GM13976 (cell line): ENCODE measurements at places on chromosomes 13 and 19.

DNA sequence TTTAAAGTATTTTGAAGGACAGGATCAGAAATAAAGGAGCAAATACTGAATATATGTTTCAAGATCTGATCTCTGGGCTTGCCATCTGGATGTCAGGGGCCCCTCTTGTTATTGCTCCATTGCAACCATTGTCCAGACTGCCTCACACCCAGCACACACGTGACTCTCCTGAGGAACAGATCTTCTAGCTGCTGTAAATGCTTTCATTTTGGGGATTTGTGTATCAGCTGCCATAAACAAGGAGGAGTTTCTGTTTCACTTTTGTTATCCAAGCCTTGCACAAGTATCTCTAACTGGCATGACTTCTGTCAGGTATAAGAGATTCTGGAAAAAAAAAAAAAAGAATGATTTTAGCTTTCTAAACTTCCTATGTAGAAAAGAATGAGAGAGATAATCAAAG lies 1624.1 kb upstream of the PRR20A start:
- DNase-seq: no peak

- no peak for DNase-seq
These were observed 80.9 kb upstream of the DOCK9 start for GRCh38 chr13:99058527-99059495.

GRCh38 chr13:46113596-46113995 lies 8.8 kb upstream of the CPB2 start:
- no peak for DNase-seq

GRCh38 chr19:11423164-11423790 lies 4.2 kb upstream of the RGL3 start:
- peak; percentile 25 for DNase-seq

DNA sequence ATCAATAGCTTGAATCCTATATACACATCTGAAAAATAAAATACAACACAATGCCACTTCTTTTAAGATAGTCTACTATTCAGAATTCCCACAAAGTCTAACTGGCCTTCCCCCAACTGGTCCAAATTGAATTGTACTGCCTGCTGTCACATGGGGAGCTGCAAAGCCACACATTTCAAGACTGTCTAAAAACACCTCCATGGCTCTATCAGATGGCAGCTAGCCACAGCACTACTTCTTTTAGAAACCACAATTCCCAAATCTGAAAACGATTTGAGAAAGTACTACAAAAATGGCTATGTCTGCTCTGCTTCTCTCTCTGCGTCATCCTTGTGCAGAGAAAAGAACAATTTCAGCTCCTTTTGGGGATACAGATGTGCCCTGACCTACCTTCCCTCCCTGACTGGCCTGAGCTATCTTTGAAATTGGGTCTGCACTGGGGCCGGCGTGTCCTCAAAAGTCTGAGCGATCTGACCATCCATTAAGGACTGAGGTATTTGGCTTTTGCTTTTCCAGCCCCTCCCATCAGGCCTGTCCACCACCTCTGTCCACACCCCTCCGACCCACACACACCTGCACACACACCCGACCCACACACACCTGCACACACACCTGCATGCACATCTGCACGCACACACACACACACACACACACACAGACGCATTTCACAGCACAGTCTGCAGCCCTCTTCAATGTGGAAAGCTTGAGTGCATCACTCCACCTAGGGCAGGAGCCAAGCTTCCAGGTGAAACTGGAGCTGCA lies 68.6 kb upstream of the IPO5 start:
- no peak for DNase-seq

GRCh38 chr19:15641901-15642491 lies 1.3 kb downstream of the CYP4F3 start:
- no peak for DNase-seq

GRCh38 chr19:49999371-50000010 lies 25.7 kb downstream of the VRK3 start:
- DNase-seq: no peak

DNA sequence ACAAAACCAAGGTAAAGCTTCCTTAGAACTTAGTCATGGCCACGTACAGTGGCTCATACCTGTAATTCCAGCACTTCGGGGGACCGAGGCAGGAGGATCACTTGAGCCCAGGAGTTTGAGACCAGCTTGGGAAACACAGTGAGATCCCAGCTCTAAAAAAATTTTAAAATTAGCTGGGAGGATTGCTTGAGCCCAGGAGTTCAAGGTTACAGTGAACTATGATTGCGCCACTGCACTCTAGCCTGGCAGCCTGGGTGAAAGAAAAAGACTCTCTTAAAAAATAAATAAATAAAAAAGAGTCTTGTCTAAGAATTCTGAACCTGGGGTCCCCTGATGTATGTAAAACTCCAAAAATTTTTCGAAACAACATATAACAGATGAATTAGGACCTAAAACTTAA lies 34.9 kb downstream of the N4BP2L2 start:
- DNase-seq: no peak

DNA sequence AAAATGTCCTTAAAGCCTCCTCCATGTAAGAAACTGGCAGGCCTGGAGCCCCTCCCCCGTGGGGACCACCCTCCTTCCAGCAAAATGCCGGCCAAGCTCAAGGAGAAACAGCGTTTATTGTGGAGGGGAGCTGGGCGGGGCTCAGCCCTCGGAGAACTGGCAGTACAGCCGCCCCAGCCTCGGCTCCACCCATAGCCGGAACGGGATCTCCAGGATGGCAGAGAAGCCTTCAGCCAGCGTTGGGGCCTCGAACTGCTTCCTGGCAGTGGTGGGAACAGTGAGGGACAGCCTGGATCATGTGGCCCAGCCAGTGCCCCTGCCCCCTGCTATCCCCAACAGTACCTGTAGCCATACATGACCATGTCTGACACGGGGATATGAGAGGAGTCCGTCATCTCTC lies 6.3 kb downstream of the PNKP start:
- DNase-seq: no peak

DNA sequence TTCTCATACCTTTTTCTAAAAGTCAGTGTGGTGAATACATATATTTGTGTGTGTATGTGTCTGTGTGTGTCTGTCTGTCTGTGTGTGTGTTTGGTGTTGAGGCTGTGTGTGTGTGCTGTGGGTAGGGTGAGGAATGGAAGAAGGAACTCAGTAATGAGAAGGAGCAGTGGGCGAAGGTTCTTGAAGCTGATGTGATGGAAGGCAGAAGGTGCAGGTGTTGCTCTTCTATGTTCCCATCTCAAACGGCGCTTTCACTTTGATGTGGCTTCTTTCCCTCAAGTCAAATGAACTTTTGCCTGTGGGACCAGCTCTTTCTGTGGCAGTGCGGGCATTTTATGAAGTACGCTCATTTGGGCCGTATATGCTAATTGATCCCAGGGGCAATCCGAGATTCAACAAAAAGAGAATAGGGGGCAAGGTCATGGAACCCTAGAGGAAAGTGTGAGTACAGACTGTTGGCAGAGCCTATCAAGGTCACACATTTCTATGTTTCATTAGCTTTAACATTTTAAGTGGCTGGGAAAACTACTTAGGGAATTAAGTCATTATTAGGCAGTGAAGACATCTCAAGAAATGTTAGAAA lies 15.2 kb downstream of the BIVM start:
- no peak for DNase-seq

GRCh38 chr13:36839281-36839680 lies 20.3 kb downstream of the RFXAP start:
- DNase-seq: no peak

- DNase-seq: no peak
These were observed 164.0 kb upstream of the ZNF507 start for GRCh38 chr19:32181216-32181920.

DNA sequence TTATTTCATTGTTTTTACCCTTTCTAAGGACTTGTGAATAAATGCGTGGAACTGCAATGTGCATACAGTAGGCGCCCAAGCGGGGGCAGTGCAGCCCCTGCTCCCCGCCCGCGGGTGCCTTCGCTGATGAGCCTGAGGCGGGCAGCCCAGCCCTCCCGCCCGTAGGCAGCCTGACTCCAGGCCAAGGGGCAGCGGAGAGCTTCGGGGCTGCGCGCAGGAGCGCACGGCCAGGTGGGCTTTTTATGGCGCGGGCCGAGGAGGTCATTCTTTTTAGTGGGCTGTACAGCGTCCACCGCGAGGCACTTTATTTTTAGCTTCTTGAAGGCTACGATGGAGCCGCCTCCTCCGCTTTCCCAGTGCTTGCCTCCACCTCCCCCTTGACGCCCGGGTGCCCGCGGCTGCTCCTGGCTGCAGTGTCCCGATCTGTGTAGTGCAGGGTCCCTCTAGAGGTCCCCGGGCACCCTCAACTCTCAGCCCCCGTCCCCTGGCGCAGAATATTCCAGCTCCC lies 60.5 kb downstream of the CCNE1 start:
- DNase-seq: no peak

DNA sequence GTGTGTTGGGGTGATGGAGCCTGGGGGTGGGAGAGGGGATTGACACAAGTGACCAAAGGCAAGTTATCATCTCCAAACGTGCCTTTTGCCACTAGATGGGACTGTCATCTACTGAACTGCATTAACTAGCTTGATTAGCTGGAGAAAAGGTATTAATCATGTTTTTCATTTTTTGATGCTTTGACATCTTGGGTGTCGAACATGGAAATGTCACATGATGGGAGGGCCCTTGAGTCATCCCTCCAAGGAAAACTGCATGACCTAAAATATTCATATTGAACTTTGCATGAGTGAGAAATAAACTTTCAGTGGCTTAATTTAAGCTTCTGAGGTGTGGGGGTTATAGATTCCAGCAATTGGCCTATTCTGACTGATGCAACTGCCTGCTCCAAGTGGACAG lies 73.3 kb downstream of the ALOX5AP start:
- DNase-seq: no peak

DNA sequence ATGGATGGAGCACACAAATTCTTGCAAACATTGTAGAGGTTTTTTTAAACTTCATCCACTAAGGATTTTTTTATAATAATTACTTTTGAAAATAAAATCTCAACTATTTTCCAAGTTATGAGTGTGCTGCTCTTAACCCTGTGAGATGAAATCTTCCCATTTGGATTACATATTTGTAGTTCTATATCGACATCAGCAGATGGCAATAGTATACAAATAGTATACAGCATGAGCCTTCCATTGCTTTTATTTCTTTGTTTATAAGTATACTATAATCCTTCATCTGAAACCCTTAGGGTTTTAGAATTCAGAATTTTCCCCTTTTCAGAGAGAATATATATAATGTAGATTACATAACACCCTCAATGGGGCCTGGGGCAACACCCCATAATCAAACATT lies 70.5 kb downstream of the GJA3 start:
- no peak for DNase-seq

GRCh38 chr19:18119013-18119716 lies 21.6 kb downstream of the MAST3 start:
- DNase-seq: peak; percentile 67

DNA sequence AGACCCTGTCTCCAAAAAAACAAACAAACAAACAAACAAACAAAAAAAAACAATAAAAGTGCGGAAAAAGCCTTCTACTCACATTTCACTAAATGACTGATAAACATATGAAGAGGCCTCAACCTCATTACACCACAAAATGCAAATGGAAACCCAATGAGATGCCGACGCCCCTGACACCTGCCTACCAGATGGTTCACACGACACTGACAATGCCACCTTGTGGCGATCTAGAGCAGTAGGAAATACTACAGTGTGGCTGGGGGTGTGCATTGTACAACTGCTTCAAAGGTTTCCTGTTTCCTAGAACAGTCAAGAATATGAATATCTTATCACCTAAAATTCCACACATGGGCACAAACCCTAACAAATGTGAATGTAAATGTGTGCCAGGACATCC lies 14.0 kb downstream of the SCGB2B2 start:
- DNase-seq: peak; percentile 38

- DNase-seq: no peak
These were observed 435.6 kb upstream of the SLITRK5 start for GRCh38 chr13:87235621-87236020.

DNA sequence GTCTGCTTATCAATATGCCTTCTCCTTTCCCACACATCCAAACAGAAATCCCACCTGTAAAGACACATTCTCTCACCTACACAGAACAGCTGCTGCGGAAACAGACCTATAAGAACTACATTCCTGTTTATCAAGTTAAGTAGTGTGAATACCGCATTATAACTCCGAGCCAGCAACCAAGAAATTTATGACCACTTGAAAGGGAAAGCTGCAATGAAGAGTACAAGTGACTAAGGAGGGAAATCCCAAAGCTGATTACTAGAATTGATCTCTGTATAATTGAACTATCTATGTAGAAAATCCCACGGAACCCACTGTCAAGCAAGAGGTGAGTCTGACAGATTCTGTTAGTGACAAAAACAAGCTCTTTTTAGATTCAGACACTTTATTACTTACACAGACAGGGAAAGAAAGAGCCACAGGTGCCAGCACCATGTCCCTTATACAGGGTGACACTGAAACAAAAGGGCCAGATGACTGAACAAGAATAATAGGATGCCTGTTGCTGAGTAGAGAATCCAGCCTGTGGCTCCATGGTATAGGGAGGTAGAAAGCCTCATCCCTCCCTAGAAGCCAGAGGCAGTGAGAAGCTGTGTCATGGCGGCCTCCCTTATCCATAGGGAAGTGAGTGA lies 1.6 kb upstream of the IGFL4 start:
- DNase-seq: no peak

DNA sequence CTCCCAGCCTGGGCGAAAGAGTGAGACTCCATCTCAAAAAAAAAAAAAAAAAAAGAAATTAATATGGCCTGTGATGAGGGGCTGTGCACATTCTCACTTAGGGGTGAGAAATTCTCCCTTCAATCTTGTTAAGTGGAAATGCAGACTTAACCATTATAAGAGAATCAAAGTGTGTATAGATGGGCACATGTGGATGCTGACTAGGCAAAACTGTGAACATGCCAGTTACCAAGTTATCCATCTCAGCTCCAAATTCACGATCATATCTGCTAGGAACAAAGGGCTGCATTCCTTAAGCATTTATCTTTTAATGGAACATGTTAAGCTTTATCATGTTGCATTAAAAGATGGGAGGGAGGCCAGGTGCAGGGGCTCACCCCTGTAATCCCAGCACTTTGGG lies 4.3 kb downstream of the ZNF560 start:
- DNase-seq: no peak

DNA sequence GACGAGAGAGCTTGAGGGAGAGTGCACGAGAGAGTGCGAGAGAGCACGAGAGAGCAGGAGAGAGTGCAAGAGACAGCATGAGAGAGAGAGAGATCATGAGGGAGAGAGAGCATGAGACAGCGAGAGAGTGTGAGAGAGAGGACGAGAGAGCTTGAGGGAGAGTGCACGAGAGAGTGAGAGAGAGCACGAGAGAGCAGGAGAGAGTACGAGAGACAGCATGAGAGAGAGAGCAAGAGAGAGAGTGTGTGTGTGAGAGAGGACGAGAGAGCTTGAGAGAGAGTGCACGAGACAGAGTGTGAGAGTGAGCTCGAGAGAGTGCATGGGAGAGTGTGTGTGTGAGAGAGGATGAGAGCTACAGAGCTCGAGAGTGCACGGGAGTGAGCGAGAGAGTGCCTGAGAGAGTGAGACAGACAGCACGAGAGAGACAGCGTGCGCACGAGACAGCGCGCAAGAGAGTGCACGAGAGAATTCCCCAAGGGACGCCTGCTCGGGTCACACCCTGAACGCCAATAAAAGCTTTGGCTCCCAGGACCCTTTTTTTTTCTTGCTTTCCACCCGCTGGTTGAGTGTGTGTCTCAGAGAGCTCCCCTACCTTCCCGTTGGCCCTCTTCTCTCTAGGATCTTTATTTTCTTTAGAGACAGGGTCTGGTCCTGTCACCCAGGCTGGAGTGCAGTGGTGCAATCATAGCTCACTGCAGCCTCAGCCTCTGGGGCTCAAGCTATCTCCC lies 3.7 kb downstream of the CD70 start:
- DNase-seq: peak; percentile 55
